ENCODE measurements at places on chromosomes 6 and 20.

DNA sequence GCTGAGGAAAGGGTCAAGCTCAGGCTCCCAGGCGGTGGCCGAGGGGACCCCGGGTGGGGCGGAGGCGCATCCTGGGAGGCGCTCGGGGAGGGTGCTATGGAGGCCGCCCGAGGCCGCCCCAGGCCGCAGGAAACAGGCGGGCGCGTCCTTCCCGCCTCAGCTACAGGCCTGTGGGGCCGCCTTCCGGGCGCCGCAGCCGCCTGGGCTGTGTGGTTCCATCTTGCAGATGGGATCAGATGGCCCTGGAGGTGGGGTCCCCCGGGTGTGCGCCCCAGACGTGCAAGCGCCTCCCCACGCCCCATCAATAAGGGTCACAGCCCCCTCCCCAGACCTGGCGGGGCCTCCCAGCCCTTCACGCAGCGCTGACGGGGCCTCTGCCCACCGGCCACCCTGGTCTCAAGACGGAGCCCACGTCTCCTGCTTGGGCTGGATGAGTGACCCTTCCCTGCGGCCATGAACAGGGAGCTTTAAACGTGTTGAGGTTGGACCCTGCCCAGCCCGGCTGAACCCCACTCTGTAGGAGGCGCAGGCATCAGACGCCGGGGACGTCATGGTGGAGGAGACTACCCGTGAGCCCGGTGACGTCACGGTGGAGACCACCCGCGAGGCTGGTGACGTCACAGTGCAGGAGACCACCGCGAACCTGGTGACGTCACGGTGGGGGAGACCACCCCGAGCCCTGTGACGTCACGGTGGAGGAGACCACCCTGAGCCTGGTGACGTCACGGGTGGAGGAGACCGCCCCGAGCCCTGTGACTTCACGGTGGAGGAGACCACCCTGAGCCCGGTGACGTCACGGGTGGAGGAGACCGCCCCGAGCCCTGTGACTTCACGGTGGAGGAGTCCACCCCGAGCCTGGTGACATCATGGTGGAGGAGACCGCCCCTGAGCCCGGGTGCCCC lies 267.0 kb downstream of the DLL1 start:
- no peak for DNase-seq

DNA sequence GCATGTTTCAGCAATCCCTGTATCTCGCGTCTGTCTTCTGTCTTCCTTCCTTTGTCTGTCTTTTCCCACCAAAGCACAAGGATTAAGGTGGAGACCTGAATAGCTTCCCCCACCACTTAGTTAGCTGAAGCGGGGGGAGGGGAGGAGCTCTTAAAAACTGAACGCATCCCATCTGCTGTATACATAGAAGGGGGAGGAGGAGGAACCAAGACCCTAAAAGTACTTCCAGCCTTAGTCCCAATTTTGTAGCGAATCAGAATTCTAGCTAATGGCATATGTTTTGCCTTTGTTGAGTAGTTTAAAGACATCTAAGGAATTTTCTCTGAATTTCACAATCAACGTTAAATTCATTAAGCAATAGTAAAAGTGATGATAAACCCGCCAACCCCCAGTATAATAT lies 47.9 kb downstream of the GNAS start:
- DNase-seq: no peak

DNA sequence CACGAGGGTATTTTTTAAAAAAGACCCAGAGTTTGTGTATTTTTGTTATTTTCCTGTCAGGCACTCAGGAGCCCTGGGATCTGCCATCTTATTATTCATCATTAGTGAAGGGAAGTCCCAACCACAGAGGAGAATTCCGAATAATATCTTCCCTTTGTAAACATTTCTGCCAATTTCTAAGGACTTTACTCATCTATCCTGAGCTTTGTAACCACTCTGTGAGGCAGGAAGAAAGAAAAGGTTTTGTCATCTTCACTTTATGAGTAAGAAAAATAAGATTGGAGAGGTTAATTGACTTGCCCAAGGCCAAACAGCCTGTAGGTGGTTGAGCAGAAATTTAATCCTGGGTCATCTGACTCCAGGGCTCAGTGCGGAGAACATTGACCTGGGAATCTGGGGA lies 23.0 kb upstream of the IYD start:
- DNase-seq: no peak

DNA sequence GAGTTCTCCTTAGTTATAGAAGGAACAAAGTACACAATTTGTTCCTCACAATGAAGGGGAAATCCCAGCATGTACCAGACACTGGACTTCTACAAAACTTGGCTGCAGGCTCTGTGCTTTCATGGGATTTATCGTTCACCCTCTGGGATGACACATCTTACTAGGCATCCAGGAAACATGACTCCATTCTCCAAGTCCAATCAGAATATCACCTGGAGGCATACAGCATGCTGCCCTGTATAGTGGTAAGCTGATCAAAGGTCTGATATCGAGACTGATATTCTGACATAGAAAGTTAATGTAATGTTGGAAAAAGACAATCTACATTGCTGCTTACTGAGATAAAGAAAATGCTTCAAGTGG lies 6.7 kb downstream of the RWDD2A start:
- DNase-seq: no peak

- DNase-seq: no peak
These were observed 954 bp upstream of the BLCAP start for GRCh38 chr20:37528446-37529213.

GRCh38 chr20:16711661-16712258 lies 18.1 kb upstream of the SNRPB2 start:
- DNase-seq: no peak

DNA sequence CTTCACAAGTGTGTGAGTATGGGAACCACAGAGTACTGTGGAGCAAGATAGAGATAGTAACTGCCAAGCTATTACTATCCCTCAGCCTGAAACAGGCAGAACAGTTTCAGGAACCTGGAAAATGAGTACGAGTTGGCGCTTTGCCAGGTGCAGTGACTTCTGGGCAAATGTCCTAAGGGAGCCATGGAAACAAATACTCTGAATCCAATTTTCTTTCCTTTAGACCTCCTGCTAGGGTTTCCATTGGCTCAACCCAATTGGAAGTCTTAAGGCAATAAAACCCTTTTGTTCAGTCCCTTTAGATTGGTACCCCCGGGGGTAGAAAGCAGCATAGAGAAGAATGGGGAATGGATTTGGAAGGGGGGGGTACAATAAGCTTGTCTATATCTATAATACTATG lies 205.0 kb upstream of the EPHA7 start:
- no peak for DNase-seq

DNA sequence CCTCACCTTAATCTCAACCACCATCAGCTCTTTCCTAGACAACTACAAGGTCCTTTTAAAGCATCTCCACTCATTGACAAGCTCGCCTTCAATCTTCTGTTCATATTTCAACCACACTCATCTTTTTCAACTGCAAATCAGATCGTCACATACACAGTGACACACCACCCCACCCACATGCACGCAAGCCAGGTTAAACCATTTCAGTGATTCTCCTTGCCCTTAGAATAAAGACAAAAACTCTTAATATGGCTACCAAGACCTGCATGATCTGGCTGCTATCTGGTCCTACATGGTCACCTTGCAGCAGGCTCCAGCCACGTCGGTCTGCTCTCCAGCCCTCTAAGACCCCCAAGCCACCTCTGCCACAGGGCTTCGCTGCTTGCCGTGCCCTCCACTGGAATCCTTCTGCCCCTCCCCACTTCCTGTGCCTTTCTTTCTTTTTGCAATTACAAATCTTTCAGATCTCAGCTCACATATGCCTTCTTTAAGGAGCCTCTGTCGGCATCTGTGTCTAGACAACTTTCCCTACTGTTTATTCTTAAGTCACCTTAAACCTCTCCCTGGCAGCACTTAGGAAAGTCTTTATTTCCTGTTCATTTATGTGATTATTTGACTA lies 507.3 kb upstream of the ARID1B start:
- DNase-seq: no peak

DNA sequence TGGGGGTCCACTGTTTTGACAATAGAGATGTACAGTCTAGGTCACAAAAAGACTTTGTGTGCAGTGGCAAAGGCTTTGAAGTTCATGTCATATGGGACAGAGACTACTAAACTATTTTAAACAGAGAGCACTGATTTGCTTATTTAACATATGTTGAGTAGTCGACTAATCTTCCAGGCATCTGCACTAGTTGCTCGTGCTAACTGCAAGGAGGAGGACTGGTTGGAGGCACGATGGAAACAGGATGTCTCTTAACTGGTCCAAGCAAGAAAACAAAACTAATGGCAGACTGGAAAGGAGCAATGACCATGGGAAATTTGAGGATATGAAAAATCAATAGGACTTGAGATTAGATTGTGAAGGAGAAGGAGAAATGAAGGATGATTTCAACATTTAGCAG lies 28.5 kb upstream of the ERVFRD-1 start:
- DNase-seq: no peak

GRCh38 chr20:41717483-41717882 lies 99.3 kb upstream of the CHD6 start:
- no peak for DNase-seq

DNA sequence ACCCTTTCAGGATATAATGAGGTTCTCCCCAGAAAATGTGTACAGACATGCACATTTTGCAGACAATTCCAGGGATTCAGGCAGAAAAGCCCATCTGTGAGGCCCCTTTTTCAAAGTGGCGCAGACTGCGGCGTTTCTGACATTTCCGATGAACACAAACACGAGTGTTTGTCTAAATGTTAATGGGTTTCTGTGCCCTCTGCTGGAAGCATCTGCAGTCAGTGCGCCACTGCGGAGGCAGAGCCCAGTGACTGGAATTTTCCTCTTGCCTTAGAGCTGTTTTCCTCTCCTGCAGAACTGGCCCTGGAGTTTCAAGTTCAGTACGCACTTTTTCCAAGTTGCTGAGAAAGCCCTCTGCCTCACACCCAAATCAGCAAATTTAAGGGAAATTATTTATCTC lies 15.3 kb downstream of the ANKRD60 start:
- DNase-seq: no peak

- DNase-seq: no peak
These were observed 149.0 kb upstream of the SGK1 start for GRCh38 chr6:134466771-134467525.

GRCh38 chr6:135251498-135252441 lies 70.7 kb downstream of the MYB start:
- no peak for DNase-seq

DNA sequence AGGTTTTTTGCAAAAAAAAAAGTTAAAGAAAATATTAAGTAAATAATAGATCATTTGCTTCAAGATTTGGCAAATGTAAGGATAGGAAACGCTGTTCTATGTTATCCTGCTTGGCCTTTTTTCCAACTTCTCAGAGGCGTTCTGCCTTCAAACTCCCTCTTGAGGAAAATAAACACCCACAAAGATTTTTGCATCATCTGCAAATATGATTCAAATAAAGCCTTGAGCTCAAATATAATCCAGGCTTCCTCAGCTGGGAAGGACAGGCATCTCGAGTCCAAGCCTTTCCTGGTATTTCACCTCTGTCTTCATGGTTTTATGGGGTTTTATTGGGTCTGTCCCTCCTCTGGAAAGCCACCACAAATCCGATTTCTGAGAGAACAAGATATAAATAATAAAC lies 67.7 kb upstream of the PTPN1 start:
- DNase-seq: no peak

DNA sequence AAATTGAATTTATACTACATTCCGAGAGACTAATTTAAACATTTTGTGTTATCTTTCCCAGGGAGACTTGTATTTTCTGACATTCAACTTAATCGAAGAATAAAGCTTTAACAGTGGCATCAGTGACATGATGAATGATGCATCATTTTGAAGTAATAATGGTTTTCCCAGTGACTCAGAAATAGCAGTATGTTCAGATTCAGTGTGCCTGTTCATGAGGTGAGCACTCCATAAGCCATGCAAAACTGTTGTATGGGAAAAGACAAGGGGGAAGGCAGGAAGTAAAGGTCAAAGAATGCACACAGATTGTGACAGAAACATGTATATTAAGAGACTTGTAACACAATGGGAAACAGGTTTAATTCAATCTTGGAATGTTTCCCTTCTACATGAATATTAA lies 1348.2 kb upstream of the GJE1 start:
- no peak for DNase-seq

DNA sequence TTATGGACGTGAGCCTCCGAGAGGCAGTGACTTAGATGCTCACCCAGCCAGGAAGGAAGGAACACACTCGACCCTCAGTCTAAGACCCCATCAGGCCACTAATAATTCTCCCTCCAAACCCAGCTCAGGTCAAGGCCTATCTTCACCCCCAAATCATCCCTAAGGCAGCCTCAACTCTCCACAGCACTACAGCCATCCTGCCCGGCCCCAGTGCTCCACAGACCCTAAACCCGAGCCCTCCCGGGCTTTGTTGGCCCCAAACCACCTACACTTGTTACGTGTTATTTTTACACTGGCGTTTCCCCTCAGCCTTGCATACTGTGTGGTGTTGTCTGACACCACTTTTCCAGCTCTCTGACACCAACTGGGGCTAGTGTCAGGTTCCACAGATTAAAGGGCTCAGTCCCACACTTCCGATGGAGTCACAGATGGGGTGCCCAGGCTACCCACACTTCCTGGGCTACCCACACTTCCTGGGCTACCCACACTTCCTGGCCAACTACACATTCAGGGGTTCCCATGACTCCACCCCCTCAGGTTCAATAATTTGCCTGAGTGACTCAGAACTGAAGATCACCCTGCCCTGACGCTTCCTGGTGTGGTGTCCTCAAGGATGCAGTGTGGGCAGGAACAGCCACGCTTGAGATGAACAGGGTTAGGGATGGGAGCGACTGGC lies 25.3 kb downstream of the RBCK1 start:
- DNase-seq: no peak

DNA sequence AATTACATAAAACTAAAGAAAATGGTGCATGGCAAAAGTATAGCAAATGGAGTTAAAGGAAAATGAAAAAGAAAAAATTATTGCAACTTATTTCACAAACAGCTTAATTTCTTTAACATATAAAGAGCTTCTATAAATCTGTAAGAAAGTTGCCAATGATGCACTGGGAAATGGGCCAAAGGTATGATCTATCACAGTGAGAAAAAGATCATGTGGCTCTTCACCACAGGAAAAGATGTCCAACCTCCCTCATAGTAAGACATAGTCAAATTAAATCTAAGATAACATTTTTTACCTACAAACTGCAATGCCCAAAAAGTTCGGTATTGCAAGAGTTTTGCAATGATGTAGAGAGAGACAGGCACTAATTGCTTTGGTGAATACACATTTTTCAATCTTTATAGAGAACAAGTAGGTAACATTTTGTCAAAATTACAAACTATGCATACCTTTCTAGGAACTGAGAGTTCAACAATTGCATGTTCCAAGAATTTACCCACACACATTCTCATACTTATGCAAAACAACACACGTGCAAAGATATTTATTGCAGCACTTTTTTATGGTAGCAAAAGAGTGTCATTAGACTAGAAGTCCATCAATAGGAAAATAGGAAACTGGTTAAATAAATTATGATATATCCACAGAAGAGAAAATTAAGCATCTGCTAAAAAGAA lies 372.6 kb downstream of the QKI start:
- DNase-seq: no peak

- DNase-seq: no peak
These were observed 44.2 kb upstream of the ZMYND8 start for GRCh38 chr20:47400685-47401084.

Measured in MM.1S (cell line).